Activated T-cell treated with anti-CD3 and anti-CD28 coated beads, Interleukin-2, amount 50 U/mL, for 24 hours (primary cell): ENCODE measurements at places on chromosomes 6 and 20.

- DNase-seq: no peak
These were observed 66.8 kb upstream of the ATXN1 start for GRCh38 chr6:16828058-16828457.

GRCh38 chr6:91713911-91714310 is 1127.0 kb upstream of the MAP3K7 start:
- no peak for DNase-seq

DNA sequence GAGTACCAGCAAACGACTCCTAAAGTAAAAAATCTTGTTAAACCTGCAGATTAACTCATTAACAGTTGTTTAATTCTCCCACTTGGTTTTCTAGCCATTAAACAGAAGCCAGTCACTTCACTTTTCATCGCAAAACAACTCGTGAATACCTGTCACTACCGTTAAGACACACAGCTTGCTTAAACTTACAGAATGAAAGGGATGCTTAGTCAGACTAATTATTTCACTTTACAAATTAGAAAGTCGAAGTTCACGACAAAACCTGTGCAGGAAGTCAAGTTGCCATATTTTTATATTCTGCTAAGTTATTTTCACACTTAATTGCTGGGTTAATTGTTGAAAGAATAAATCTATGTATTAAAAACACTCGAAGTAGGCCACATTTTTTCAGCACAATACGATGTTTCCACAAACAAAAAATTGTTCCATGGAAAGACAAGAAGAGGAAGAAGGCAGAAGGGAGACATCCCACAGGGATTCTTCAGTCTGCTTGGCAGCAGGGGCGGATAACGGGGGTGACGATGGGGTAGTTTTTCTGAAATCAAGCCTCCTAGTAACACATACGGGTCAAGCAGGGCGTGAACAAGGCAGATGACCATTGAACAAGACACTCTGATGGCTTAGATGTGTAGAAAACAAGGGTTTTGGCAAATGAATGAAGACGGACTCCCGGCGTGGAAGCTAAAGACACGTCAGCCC is 933 bp downstream of the SSR1 start:
- DNase-seq: peak; percentile 66

DNA sequence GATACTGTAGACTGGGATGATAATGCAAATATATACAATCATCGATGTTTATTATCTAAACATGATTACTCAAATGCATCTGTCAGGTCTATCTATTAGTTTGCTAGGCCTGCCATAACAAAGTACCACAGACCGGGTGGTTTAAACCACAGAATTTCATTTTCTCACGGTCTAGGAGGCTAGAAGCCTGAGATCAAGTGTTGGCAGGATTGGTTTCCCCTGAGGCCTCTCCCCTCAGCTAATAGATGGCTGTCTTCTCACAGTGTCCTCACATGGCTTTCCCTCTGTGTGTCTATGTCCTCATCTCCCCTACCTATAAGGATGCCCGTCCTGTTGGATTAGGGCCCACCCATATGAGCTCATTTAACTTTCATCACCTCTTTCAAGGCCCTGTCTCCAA is 512.6 kb upstream of the SLC35B3 start:
- no peak for DNase-seq

DNA sequence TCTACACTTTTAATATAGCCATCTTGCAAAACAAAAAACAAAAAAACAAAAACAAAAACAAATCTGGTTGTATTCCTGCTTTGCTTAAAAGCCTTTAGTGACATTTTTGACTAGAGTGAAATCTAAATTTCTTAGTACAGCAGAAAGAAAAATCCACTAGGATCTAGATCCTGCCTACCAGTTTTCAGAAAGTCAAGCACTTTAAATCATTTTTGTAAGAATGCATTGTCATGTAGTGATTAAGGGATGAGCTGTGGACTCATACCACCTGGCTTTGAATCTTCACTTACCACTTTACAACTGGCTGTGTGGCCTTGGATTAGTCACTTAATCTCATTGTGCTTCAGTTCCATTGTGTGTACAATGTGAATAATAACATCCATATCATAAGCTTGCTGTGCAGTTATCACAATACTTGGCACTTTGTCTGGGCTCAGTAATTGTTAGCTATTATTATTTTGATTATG is 4.0 kb downstream of the MKKS start:
- no peak for DNase-seq

DNA sequence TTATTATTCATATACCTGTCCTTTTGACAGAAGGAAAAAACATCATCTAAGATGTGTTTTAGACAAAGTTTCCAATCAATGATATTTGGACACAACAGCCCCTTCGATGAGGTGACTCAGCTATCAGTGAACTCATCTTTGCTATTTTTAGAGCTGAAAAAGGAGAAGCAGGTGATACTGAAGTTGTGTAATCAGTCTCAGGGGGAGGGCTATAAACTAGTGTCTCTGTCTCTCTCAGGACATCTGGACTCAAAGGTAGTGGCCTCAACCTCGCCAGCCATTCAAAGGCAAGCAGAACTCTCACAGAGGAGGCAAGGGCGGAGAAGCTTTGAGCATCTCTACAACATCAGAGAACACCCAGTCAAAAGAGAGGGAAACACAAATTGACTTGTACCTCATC is 135.4 kb downstream of the BFSP1 start:
- DNase-seq: no peak

GRCh38 chr6:20467437-20467836 is 65.8 kb downstream of the E2F3 start:
- DNase-seq: no peak

- no peak for DNase-seq
These were observed 67.1 kb upstream of the NOTCH4 start for GRCh38 chr6:32290886-32291450.

DNA sequence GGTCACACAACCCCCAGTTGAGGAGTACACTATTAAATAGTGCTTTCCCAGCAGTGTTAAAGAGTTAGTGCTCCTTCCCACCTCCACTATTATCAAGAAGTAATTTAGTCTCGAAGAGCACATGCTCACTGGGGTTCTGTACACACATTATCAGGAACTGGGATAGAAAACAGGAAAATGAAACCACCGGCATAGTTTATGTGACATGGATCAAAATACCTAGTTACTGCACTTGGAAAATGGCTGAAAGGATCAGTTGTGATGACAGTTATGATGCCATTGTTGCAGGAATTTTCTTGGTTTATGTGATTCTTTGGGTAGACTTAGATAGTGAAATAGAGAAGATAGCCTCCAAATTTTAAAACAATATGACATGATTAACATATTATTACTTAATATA is 152.9 kb downstream of the AKAP7 start:
- DNase-seq: no peak

DNA sequence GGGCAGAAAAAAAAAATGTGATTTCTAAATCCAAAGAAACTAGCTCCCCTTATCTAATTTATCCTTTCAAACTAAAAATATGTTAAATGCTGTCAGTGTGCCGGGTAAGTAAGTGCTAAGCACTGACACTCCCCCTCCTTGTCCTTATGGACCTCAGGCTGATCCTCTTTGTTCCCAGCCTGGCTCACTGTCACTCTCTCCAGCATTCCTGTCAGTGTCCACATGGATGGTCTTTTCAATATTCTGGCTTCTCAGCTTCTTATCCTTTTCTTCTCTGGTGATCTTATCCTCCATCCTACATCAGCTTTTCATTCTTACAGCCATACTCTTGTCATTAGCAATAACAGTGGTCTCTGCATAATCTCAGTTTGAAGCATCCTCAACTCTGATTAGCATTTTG is 55.0 kb downstream of the BCKDHB start:
- DNase-seq: no peak

DNA sequence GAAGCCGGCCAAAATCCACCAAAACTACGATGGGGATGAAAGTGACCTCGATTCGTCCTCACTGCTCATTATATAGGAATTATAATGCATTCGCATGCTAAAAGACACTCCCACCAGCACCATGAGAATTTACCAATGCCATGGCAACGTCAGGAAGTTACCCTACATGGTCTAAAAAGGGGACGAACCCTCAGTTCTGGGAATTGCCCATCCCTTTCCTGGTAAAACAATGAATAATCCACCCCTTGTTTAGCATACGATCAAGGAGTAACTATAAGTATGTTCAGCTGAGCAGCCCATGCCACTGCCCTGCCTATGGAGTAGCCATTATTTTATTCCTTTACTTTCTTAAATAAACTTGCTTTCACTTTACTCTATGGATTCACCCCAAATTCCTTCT is 20.1 kb upstream of the FAM110A start:
- DNase-seq: no peak

DNA sequence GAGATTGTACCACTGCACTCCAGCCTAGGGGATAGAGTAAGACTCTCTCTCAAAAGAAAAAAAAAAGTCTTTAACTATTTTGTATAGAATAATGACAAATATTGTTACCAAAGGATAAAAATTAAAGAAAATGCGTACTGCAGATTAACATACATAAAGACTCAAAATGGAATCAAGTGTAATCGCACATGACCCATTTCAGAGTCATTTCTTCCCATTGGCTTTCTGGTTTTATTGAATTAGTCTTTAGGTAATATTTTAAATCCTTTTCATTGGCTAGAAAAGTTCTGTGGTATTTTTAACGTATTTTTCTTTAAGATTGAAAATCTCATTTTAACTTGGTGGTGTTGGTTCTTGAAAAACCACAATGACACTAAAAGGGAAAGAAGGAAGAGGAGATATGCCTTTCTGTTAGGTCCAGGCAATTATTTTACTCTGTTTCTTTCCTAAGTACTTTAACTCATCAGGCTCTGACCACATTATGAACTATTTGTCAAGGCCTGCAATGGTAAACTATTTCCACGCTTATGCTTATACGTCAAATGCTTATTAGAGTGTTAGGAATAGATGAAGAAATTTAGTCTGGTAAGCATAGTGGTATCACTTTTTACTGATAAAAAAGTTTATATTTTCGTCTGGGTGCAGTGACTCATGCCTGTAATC is 52.3 kb downstream of the PLEKHG1 start:
- no peak for DNase-seq

- DNase-seq: peak; percentile 72
These were observed 993 bp downstream of the STX16 start for GRCh38 chr20:58651946-58652605.

GRCh38 chr6:113500221-113500620 is 356.9 kb upstream of the MARCKS start:
- DNase-seq: no peak

- no peak for DNase-seq
These were observed 327.3 kb downstream of the FRK start for GRCh38 chr6:115733426-115733825.

DNA sequence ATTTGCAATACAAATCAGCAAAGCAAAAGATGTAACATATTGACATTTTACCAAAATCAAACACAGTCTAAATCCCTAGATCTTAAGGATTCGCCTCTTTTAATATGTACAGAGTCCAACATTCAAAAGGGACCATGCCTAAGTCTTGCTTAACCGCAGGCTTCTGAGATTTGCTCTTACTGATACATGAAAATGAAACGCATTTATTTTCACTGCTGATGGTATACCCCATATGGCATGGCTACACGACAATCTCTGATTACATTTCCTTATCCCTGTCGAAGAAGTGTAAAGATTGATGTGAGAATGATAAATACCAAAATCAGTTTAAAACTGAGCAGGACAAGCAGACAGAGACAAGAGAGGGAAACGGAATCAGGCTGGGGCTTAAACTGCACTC is 75.4 kb downstream of the KIF16B start:
- DNase-seq: no peak

GRCh38 chr6:82143041-82143481 is 104.5 kb downstream of the IBTK start:
- DNase-seq: no peak

GRCh38 chr6:8905757-8906156 is 470.4 kb upstream of the SLC35B3 start:
- no peak for DNase-seq

DNA sequence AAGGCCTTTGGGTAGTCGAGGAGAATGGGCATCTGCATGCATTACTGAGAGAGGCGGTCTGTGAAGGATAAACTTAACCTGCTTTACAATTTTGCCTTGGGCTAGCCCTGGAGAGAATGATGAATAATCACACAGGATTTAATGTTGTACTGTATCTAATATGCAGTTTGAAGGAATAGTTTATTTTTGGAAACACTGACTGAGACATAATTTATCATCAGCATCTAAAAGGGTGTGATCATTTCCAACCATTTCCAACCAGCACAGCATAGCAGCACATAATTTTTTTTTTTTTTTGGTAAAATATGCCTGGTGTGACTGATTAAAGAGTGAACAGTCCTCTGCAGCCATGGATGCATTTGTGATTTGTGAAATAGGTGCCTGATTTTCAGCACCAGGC is 519.5 kb downstream of the PHF3 start:
- DNase-seq: no peak

GRCh38 chr6:31713991-31714684 is 1.0 kb upstream of the LY6G6D start:
- no peak for DNase-seq

GRCh38 chr20:42974347-42974746 is 215.4 kb downstream of the PTPRT start:
- DNase-seq: no peak

DNA sequence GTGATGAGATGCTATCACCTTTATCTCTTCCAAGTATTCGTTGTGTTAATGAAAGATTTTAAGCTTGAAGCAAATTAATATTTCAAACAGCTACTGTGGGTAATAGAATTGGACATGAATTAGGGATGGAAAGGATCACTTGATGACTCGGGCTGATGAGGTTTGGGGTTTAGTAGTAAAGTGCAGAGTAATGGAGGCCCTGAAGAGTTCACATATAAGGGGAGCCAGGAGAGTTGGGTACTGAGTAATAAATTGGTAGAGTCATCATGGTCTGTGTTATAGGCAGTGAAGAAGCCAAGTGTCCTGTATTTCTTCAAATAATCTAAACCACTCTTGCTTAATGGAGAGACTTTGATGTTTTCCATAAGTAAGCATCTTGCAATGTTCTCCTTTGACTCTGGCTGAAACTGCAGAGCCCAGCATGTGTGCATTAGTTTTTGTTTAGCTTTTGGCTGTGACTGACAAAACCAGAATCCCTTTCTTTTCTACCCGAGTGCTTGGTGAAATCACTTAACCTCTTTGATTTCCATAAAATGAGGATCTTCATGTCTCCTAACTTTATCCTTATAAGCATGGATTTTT is 57.6 kb downstream of the L3MBTL3 start:
- no peak for DNase-seq

DNA sequence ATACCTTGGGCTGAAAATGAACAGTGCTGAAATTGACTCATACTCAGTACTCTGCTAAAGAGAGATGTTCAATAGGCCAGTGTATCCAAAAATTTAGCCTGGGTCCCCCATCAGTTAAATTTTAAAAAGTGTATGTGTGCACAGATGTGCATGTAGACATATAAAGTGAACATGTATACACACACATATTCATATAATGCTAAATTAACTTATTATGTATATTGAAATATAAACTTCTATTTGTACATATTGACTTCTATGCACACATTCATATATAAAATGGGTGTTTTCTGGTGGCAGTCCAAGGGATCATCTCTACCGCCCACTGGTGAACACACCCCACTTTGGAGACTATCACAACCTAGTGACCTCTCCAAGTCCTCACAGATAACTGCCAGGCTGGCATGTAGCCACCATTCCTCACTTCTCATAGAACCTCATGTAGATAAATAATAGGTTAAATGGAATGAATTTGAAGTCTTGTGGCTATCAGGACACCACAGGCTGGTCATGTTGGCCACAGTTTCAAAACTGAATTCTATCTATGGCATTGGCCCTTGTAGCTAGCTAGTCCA is 8.8 kb downstream of the SLC22A16 start:
- no peak for DNase-seq
